ENCODE measurements at places on chromosomes 1 and 21.

DNA sequence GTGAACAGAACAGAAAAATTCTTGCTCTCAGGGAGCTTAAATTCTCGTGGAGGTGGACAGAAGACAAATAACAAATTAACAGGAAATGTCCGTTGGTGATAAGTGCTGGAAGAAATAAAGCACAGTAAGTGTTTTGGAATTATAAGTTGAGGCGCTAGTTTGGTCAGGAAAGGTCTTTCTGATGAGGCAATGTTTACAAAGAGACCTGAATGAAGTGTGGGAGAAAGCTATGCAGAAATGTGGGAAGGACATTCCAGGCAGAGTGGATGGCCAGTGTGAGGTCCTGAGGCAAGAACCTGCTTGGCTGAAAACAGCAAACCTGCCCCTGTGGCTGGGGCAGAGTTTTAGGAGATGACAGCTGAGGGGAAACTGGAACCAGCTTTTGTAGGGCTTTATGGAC is 23.3 kb downstream of the NGF start:
- no peak overlapping the region for H3K27ac ChIP-seq
- H3K4me1 ChIP-seq = no peaks in the 10 kb centered on the region
- peaks cover 8% of the 10 kb centered on the region for H3K27me3 ChIP-seq
- H3K36me3 ChIP-seq = no peaks in the 10 kb centered on the region
- H3K4me3 ChIP-seq = no peak overlapping the region

DNA sequence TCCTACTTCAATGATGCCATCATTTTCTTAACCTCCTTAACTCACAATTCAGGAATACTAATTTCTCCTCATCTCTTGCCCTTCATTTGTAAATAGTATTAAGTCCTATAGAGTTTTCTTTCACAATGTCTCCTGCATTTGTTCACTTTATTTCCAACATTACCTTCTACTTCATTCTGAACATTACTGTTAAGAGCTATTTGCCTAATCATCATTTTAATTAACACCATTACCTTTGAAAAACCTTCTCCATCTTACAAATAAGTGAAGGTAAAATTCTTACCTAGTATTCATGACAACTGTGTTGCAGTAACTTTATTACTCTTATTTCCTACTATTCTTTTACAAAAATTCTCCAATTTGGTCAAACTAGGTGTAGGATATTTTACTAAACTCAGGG is 137.7 kb downstream of the COQ8A start:
- no peak overlapping the region for H3K4me3 ChIP-seq
- DNase-seq = no peak
- H3K27me3 ChIP-seq = no peaks in the 10 kb centered on the region
- H3K4me1 ChIP-seq = no peaks in the 10 kb centered on the region
- no peak overlapping the region for H3K27ac ChIP-seq
- H3K36me3 ChIP-seq = peaks cover 49% of the 10 kb centered on the region

DNA sequence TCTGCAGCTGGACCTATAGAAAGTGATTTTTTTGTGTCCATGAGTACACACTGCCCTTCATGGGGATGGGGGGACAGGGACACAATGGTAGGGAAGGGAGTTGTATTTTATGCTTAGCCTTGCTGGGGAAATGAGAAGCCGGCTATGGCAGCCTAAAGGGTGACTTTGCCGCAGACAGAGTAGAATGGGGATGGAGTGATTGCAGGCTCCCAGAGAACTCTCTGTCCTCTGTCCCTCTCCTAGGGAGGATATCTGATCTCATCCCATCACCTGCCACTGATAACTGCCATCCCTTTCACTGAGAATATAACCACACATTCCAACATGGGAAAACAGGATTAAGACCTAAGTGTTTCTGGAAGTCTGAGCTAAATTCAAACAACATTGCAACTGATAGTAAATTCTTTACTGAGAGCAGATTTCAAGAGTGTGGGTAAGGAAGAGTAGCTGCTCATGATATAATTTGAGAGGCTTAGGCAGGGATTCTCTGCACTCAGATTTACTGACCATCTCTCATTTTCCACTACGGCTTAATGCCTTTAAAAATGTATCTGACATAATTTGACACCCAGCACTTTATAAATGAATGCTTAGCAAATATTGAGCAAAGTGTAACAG is 13.9 kb downstream of the SH2D1B start:
- no peak overlapping the region for H3K4me3 ChIP-seq
- H3K27me3 ChIP-seq = no peaks in the 10 kb centered on the region
- peaks cover 31% of the 10 kb centered on the region for H3K4me1 ChIP-seq

GRCh38 chr1:13930151-13930550 is 230.2 kb downstream of the PRDM2 start:
- no peaks in the 10 kb centered on the region for H3K36me3 ChIP-seq
- no peaks in the 10 kb centered on the region for H3K4me1 ChIP-seq
- peak; percentile 52 for DNase-seq
- peaks cover 11% of the 10 kb centered on the region for H3K27me3 ChIP-seq

DNA sequence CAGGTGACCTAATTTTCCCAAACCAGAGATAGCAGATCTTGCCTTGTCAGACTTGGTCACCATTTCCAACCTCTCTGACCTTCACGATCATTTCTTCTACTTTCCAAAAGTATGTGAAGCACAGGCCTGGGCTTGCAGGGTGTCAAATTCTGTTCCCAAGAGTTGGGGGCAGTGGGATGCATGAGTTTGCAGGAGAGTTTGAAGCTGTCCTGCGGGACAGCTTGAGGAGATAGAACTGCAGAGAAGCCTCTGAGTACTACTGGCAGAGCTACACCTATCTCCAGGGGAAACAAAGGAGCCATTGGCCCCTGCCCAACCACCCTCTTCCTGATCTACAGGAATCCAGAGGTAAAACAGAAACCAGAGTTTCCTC is 11.3 kb downstream of the TXNIP start:
- no peaks in the 10 kb centered on the region for H3K27me3 ChIP-seq
- no peaks in the 10 kb centered on the region for H3K36me3 ChIP-seq
- peaks cover 17% of the 10 kb centered on the region for H3K4me1 ChIP-seq
- H3K27ac ChIP-seq = peak overlapping the region; percentile 57

GRCh38 chr1:157404063-157404501 is 148.2 kb downstream of the FCRL5 start:
- H3K4me1 ChIP-seq = peaks cover 10% of the 10 kb centered on the region
- no peaks in the 10 kb centered on the region for H3K27me3 ChIP-seq
- DNase-seq = no peak
- H3K27ac ChIP-seq = peak overlapping the region; percentile 58

DNA sequence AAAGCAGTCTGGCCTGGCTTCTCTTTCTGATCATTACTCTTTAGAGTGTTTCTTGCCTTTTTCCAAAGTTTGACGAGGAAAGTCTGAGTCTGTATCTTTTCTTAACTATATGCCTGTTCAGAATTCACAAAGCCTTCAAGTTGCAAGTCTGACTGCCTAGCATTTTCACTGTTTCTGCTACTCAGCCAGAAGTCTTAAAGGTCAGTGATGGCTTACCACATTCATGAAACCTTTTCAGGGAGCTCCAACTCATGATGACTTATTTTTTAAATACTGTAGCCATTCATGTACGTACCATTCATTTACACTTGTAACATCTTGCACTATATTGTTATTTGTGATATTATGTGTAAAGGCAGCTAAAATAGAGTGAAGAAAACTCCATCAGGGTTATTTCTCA is 58.2 kb downstream of the TNFSF4 start:
- H3K4me3 ChIP-seq = no peak overlapping the region
- H3K4me1 ChIP-seq = no peaks in the 10 kb centered on the region
- DNase-seq = no peak
- H3K36me3 ChIP-seq = no peaks in the 10 kb centered on the region

- H3K27ac ChIP-seq = no peak overlapping the region
- H3K4me3 ChIP-seq = no peak overlapping the region
- DNase-seq = no peak
- H3K27me3 ChIP-seq = peaks cover 33% of the 10 kb centered on the region
- no peaks in the 10 kb centered on the region for H3K36me3 ChIP-seq
Measured at GRCh38 chr1:8347635-8348034, 29.7 kb downstream of the SLC45A1 start.

GRCh38 chr1:147736883-147737282 is 23.5 kb downstream of the GJA5 start:
- DNase-seq = no peak
- no peak overlapping the region for H3K4me3 ChIP-seq
- H3K27ac ChIP-seq = no peak overlapping the region
- no peaks in the 10 kb centered on the region for H3K36me3 ChIP-seq
- no peaks in the 10 kb centered on the region for H3K4me1 ChIP-seq
- H3K27me3 ChIP-seq = no peaks in the 10 kb centered on the region

DNA sequence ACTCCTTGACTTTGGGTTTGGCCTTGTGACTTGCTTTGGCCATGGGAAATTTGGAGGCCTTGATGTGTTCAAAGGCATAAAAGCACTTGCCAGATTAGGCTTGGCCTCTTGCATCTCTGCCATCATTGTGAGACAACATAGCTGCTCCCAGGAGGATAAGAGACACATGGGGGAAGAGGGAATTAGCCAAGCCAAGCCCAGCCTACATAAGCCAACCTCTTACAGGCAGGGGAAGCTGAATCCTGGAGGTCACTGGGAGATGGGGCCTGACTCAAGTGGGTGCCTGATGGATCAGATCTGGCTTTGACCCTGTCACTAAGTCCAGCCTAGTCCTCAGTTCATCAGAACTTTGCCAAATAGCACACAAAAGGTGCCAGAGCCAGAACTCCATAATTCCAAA is 37.6 kb upstream of the HMGB4 start:
- no peak for DNase-seq
- no peak overlapping the region for H3K27ac ChIP-seq
- no peak overlapping the region for H3K4me3 ChIP-seq
- peaks cover 4% of the 10 kb centered on the region for H3K27me3 ChIP-seq
- no peaks in the 10 kb centered on the region for H3K4me1 ChIP-seq

- H3K4me3 ChIP-seq = no peak overlapping the region
- H3K36me3 ChIP-seq = no peaks in the 10 kb centered on the region
- no peak for DNase-seq
- no peaks in the 10 kb centered on the region for H3K27me3 ChIP-seq
- H3K4me1 ChIP-seq = no peaks in the 10 kb centered on the region
Measured at GRCh38 chr21:40615505-40616376, 231.2 kb downstream of the DSCAM start.

All from K562 (cell line).